Smooth muscle cell of the umbilical artery (primary cell): ENCODE measurements at places on chromosomes 6 and 20. TPM values are rescaled to one million over a fixed set of nuclear protein-coding genes. Genes with fewer than 3 reads are reported as not detected.

Gene BTNL2
- not detected in 2 replicates for total RNA-seq

Gene PLN
- 0.83 and 0.89 TPM in 2 replicates for total RNA-seq

Gene GRIK2
- 9.6 and 10.4 TPM in 2 replicates for total RNA-seq

Gene SLC17A2
- not detected in 2 replicates for total RNA-seq

Gene GNAS-AS1
- 0.89 and 1.5 TPM in 2 replicates for total RNA-seq

Gene ARFGAP1
- total RNA-seq: 103 and 159 TPM in 2 replicates

Gene NMBR
- not detected in 2 replicates for total RNA-seq

Gene CYP39A1
- total RNA-seq: 0.30 TPM in 1 of 2 replicates, not detected in the other

Gene PMEPA1
- total RNA-seq: 9.0 and 20.5 TPM in 2 replicates

Gene PHIP
- 16.3 and 24.9 TPM in 2 replicates for total RNA-seq

Gene SLC22A2
- total RNA-seq: 0.23 and 3.0 TPM in 2 replicates

Gene FITM2
- total RNA-seq: 6.5 and 9.6 TPM in 2 replicates

Gene MYLK4
- 0.30 and 0.37 TPM in 2 replicates for total RNA-seq

Gene PRIM2
- total RNA-seq: 17.5 and 29.3 TPM in 2 replicates

Gene HLA-DRB5
- 0.09 TPM in 1 of 2 replicates, not detected in the other for total RNA-seq

Gene CNBD2
- 0.55 and 1.2 TPM in 2 replicates for total RNA-seq

Gene GJA10
- total RNA-seq: not detected in 2 replicates

Gene FAM217A
- total RNA-seq: not detected in 2 replicates

Gene SRMS
- not detected in 2 replicates for total RNA-seq

Gene HSPA1A
- total RNA-seq: 73.6 and 99.1 TPM in 2 replicates
